Activated naive CD4-positive, alpha-beta T cell treated with Interleukin-2 at 50 U/mL for 16 hours (primary cell): ENCODE measurements at places on chromosomes 7 and 10.
A peak's percentile ranks its signal among the peaks of the same experiment; 100 is the strongest.

GRCh38 chr10:80964955-80965614 lies 427.4 kb downstream of the SH2D4B start:
- no peak for DNase-seq

GRCh38 chr7:157058701-157059100 lies 48.2 kb upstream of the MNX1 start:
- no peak for DNase-seq

GRCh38 chr10:118970770-118971169 lies 58.7 kb upstream of the NANOS1 start:
- no peak for DNase-seq

- DNase-seq: no peak
Observed at GRCh38 chr7:147432576-147432975, 1158.0 kb upstream of the C7orf33 start.

DNA sequence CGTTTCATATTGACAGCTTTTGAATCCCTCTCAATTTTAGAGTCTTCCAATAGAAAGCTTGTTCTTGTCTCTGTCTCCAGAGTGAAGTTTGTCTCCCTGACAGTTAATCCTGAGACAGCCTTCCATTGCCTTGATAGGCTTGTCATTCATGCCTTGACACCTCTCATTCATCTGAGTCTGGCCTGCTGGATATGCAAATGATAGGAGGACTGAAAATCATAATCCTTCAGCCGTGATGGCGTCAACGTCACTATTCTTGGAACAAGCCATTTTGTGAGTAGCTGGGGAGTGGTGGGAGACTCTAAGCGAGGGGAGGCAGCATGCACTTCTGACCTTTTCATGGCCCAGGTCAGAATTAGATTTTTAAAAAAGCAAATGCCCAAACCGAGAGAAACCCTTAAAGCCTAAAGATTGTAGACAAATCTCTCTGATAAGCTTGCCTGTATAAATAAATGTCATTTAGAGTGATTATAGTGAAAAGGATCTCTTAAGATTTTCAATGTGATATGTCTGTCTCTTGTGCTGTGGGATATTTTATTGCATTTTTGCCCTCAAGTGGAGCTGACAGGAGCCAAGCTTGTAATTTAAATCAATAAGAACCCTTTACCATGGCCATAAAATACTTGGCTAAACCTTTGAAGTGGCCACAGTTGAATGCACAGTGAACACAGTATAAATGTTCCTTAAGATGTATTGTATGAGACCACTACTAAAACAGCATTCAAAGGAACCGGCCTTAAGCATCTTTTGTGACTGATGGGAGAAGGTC lies 148.8 kb downstream of the SNX10 start:
- no peak for DNase-seq

DNA sequence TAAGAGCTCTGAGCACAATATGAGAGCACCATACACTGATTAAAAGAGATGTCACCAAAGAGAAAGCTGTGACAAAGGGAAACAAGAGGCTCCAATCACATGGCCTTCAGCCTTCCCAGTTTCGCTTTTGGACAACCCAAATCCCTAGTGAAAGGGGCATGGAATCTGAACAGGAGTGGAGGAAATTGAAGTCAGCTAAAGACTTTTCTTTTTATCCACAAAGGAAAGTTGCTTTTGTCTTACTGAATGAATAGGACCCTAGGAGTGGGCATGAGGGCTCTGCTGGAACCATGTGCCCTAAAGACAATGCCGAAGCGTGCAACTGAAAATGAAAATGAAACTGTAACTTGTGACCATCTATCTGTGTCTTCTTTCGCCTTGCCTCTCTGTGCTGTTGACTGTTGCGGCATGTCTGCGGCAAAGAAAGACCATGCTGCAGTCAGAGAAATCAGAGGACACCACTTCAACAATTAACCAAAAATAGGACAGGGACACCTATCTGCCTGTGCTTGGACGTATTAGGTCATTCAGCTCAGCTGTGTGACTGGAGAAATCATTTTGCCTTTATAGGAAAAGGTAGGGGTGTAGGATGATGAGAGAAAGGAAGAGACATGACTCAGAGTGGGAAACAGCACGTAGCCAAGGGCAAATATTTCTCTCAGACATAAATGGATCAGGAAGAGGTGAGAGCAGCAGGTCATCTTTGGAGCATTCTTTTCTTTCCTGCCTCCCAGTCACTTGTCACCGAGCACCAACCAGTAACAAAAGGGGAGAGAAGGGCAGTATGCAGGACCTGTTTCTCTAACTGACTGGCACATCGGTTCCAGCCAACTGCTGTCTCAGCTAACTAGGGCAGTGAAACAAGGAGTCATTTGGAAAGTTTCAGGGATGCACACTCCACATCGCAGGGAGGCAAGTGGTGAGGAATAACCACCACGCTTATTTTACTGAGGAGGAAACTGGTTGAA lies 12.3 kb downstream of the CAV2 start:
- DNase-seq: peak; percentile 15

DNA sequence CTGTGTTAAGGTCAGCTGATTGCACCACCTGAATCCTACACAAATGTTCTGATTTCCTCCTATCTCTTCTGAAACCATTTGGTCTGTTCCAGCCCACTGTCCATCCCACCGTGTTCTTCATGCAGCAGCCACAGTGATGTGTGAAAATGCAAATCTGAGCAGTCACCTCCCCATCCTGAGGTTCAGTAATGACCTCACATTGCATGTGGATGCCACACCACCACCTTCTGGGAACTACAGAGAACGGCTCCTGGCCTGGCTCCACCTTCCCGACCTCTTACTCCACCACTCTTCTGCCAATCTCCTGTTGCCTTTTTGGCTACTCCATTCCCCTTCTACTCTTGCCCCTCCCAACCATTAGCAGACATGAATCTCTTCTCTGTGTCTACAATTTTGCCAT lies 244.4 kb downstream of the TNS3 start:
- no peak for DNase-seq

- DNase-seq: no peak
Observed at GRCh38 chr7:28182071-28182471, 1.5 kb upstream of the JAZF1 start.

- DNase-seq: no peak
Observed at GRCh38 chr10:4649886-4650508, 176.0 kb upstream of the AKR1E2 start.

DNA sequence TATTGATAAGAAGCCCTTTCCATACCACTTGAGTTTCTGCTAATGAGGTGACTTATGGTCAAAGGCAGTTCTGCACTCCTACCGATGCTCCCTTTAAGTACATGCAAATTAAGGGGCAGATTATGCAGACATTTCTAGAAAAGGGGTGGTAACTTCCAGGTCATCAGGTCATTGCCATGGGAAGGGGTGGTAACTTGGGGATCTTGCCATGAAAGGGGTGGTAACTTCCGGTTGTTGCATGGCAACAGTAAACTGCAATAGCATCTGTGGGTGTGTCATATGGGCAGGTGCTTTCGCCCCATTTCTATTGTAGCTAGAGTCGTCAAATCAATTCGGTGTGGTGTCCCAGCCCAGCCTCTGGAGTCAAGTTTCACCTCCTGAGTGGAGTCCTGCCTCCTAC lies 150.9 kb downstream of the UBE2H start:
- DNase-seq: no peak

GRCh38 chr10:125009661-125010161 lies 67.8 kb downstream of the ZRANB1 start:
- DNase-seq: no peak

DNA sequence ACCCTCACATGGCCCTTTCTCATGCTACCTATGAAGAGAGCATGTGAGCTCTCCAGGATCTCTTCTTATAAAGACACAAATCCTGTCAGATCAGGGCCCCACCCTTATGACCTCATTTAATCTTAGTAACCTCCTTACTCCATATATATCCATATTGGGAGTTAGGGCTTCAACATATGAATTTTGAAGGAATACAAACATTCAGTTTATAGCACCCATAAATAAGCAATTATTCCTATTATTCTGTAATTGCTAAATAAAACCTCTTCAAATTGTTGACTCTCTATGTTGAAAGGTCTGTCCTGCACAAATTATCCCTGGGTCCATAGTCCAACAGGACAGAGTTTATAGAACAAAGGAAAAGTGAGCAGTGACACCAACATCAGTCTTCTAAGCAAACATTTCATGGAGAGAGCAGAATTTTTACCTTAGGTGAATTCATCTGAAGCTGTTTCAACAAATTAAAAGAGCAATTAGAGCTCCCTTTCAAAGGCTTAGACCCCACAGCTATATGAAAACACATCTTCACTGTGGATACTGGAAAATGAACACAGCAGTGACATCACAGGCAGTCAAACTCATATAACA lies 12.2 kb downstream of the DOCK4 start:
- DNase-seq: no peak

DNA sequence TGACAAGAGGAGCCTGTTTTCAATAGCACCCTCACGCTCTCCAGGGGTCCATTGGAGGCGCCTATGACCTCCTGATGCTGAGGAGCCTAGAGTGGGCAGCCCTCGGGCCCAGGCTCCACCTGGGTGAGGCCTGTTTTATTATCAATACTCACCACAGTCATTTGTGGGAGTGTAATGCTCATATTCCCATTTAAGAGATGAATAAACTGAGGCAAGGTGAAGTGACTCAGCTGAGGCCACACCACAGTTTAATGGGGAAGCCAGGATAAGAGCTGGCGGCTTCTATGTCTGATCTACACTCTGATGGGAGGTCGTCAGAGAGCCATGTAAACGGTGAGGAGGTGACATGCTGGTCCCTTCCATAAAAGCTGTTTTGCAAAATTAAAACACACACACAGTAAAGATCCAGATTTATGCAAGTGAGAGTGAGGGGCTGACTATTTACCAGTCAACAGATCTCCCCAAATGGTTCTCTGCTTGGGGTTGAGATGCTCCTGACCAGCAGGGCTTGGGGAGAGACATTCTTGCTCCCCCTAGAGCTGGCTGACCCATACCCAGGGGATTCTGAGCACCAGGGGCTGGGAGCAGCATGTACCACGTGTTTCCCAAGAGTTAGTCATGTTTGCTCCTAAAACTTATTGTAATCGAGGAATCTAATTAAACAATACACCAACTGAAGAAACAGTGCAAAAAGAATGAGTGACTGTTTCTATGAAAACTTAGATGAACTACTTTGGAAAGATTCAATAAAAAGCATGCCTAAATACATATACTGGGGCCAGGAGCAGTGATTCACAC lies 81.0 kb upstream of the INSIG1 start:
- DNase-seq: no peak

- no peak for DNase-seq
Observed at GRCh38 chr10:106086391-106086790, 1078.1 kb downstream of the SORCS1 start.

- no peak for DNase-seq
Observed at GRCh38 chr10:80277567-80278250, 11.7 kb downstream of the MAT1A start.

- peak; percentile 14 for DNase-seq
Observed at GRCh38 chr7:137873524-137873923, 26.8 kb upstream of the DGKI start.

DNA sequence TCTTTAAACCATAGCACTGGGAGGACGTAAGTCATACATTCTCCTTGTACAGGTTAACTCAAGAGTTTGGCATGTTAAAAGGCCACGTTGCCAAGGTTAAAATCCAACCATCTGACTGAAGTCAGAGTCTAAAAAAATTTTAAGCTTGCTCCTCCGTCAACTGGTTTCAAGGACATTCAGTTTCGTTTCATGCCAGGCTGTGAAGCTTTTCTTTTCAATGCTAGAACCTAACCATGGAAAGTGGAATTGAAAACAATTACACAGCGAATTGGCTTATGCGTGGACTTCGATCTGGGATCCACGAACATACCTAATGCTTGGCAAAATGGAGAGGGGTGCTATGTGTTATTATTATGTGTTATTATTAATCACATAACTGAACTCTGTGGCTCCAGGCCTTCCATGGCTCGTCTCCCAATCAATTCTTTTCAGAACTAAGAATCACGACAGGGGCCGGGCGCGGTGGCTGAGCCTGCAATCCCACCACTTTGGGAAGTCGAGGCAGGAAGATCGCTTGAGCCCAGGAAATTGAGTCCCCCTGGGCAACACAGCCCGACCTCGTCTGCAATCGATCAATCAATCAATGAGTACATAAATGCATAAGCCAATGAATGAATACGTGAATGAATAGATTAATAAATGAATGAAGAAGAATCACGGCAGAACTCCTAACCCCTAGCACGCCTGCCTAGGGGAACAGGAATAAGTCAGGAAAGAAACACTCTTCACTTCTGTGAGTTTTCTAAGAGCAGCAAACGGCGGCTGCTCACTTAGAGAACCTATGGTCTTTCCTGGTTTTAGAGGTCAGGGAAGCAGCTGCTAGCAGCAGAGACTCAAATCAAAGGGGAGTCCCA lies 733 bp upstream of the ARL5B start:
- DNase-seq: peak; percentile 17

DNA sequence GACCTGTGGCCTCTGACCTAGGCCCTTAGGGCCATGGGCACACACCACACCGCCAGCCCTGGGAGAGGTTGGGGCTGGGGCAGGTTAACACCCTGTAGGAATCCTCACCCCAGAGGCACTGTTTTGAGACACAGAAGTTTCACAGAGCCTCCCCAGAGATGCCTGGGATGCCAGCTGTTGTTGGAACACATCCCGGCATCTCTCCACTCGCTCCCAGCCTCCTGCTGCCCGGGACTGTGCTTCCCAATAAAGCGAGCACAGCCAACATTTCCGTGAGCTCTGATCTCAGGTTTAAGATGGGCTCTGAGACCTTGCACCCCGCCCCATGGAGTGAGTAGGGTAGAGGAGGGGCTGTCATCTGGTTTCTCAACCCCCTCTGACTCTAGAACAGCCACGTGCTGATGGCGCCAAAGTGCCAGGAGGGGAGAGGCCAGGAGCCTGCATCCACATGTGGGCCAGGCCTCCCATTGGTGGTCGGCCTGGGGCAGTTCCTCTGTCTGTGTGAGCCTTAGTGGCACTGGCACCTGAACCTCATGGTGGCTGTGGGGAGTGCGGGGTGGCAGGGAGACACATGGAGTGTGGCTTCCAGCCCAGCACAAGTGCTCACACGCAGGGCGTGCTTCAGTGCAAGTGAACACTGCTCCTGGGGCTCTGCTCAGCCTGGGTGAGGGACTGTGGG lies 54.7 kb downstream of the RASGEF1A start:
- no peak for DNase-seq

GRCh38 chr10:3652886-3653285 lies 132.1 kb downstream of the KLF6 start:
- DNase-seq: peak; percentile 41

GRCh38 chr7:32119790-32120196 lies 49.6 kb upstream of the PDE1C start:
- DNase-seq: no peak

DNA sequence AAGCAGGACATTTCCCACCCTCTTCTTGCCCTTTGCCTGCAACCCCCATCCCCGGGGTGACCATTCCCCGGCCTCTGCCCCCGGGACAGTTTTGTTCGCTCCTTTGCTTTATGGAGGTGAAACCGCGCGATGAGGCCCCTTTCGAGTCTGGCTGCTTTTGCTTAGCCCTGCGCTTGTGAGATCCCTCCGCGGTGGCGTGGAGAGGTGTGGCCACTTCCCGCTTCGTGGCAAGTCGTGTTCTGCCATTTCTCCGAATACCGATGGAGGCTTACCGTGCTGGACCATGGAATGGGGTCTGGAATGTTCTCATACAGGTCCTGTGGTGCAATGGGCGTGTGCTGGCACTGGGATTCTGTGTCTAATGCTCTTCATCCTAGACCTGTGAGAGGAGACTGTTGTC lies 106.7 kb downstream of the LHPP start:
- no peak for DNase-seq

- DNase-seq: no peak
Observed at GRCh38 chr7:137958470-137959431, 43.1 kb downstream of the CREB3L2 start.

- no peak for DNase-seq
Observed at GRCh38 chr10:74981831-74982633, 129.4 kb upstream of the SAMD8 start.
